ENCODE measurements at places on chromosomes 13 and 19. TPM values are rescaled to one million over a fixed set of nuclear protein-coding genes. Genes with fewer than 3 reads are reported as not detected.
A peak's percentile ranks its signal among the peaks of the same experiment; 100 is the strongest.

The SHISA2 gene
- total RNA-seq, result 9.4 TPM

The METTL21C gene
- total RNA-seq, result 0.19 TPM

The KBTBD6 gene
- 5.6 TPM for total RNA-seq

The KCNK6 gene
- total RNA-seq, result 0.54 TPM

DNA sequence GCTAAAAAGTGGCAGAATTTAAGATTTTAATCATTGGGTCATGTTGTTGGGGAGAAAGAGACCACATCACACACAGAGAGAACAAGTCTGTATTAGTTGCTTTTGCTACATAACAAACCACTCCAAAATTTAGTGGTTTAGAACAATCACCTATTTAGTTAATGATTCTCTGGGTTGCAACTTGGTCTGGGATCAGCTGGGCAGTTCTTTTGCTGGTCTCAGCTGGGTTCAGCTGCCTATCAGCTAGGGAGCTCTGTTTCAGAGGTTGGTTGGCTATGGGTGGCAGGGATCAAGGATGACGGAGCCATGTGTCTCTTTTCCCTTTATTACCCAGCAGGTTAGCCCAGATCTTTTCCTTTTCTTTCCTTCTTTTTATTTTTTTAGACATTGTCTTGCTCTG, 8.9 kb downstream of the PINLYP start:
- H3K4me3 ChIP-seq, result no peak overlapping the region
- H3K4me1 ChIP-seq, result no peaks in the 10 kb centered on the region
- H3K27ac ChIP-seq, result no peak overlapping the region
- H3K27me3 ChIP-seq, result no peaks in the 10 kb centered on the region
- H3K36me3 ChIP-seq, result peaks cover 12% of the 10 kb centered on the region
- no peak for DNase-seq

- H3K27me3 ChIP-seq, result no peaks in the 10 kb centered on the region
- H3K27ac ChIP-seq, result peak overlapping the region; percentile 94
- peaks cover 61% of the 10 kb centered on the region for H3K36me3 ChIP-seq
- H3K4me3 ChIP-seq, result no peak overlapping the region
- peaks cover 29% of the 10 kb centered on the region for H3K4me1 ChIP-seq
Measured at GRCh38 chr19:4519521-4520277, 1.4 kb upstream of the PLIN4 start.

The ZC3H4 gene
- total RNA-seq, result 24.3 TPM

GRCh38 chr13:42970824-42971690, 21.0 kb downstream of the EPSTI1 start:
- no peaks in the 10 kb centered on the region for H3K36me3 ChIP-seq
- DNase-seq, result no peak
- no peak overlapping the region for H3K4me3 ChIP-seq
- no peaks in the 10 kb centered on the region for H3K27me3 ChIP-seq
- H3K4me1 ChIP-seq, result no peaks in the 10 kb centered on the region
- no peak overlapping the region for H3K27ac ChIP-seq

GRCh38 chr19:15439821-15440641, 9.7 kb downstream of the WIZ start:
- no peaks in the 10 kb centered on the region for H3K27me3 ChIP-seq
- H3K27ac ChIP-seq, result no peak overlapping the region
- DNase-seq, result peak; percentile 42
- no peaks in the 10 kb centered on the region for H3K36me3 ChIP-seq

DNA sequence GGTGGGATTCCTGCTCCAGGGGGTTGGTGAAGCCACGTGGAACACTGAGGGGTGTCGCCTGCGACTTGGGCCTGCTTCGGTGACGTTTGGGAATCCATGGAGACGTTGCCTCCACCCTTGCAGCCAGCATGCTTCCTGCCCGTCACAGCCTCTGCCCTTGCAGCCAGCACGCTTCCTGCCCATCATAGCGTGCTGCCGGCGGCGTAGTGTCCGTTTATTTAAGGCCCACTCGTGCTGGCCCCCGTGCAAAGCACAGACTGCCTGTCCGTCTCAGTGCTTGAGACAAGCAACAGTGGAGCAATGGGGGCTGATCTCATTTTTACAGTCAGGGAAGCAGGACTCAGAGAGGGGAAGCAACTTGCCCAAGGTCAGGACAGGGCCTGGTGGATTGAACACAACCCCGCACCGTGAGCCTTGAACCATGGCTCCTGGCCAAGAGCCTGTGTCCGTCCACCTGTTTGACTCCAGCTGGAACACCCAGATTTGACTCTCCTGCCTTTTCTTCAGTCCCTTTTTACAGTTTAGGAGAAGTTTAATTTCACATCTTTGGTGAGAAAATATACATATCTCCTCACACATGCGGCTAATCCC, 149.6 kb downstream of the TEX29 start:
- no peak for DNase-seq
- H3K27ac ChIP-seq, result no peak overlapping the region
- peaks cover 11% of the 10 kb centered on the region for H3K27me3 ChIP-seq
- H3K4me1 ChIP-seq, result no peaks in the 10 kb centered on the region
- no peaks in the 10 kb centered on the region for H3K36me3 ChIP-seq

DNA sequence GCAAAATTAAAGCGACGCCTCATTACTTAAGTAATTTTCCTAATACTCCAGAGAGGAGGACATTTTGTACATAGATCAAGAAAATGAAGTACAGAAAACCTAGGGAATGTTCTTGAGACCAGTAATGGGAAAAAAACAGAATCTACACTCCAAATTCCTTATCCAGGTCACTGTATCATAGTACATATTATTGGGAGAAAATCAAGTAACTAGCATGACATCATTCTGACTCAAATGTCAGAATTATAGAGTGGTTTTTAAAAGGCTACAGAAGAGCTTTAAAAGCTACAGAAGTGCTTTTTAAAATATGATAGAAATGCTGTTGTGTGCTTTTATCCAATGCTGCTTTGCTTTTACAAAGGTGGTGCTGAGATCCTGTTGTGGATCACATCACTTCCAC, 86.3 kb upstream of the SLC15A1 start:
- peaks cover 9% of the 10 kb centered on the region for H3K36me3 ChIP-seq
- H3K27ac ChIP-seq, result no peak overlapping the region
- DNase-seq, result no peak
- no peaks in the 10 kb centered on the region for H3K4me1 ChIP-seq
- no peaks in the 10 kb centered on the region for H3K27me3 ChIP-seq

DNA sequence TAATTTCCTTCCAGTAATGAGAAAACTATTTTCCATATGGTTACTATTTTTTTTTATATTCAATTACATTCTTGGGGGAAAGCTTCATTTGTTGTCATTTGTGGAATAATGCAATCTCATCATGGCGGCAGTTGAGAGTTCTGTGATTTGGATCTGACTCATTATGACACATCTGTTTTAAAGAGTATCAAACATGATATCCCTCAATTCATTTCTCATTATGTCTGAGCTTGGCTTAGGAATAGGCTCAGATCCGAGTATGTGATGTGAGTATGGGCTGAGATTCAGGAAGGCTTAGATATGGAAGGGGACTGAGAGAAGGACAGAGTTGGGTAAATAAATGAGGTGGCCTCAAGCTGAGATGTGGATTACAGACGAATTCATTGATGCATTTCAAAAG, 64.4 kb downstream of the POSTN start:
- H3K4me3 ChIP-seq, result no peak overlapping the region
- no peak for DNase-seq
- no peaks in the 10 kb centered on the region for H3K27me3 ChIP-seq

The MISP gene
- not detected for total RNA-seq

GRCh38 chr13:32783067-32783466, 196.8 kb downstream of the PDS5B start:
- no peak overlapping the region for H3K27ac ChIP-seq
- no peaks in the 10 kb centered on the region for H3K27me3 ChIP-seq
- no peaks in the 10 kb centered on the region for H3K36me3 ChIP-seq

GRCh38 chr19:47142779-47143178, 12.1 kb downstream of the SAE1 start:
- peak overlapping the region; percentile 63 for H3K27ac ChIP-seq
- no peaks in the 10 kb centered on the region for H3K27me3 ChIP-seq
- no peak overlapping the region for H3K4me3 ChIP-seq
- peaks cover 5% of the 10 kb centered on the region for H3K36me3 ChIP-seq
- peaks cover 19% of the 10 kb centered on the region for H3K4me1 ChIP-seq

The PROZ gene
- not detected for total RNA-seq

The FPR1 gene
- total RNA-seq, result 2.7 TPM

The ZNF568 gene
- 6.2 TPM for total RNA-seq

The SIGLEC9 gene
- total RNA-seq, result 0.73 TPM

- no peak for DNase-seq
- no peak overlapping the region for H3K27ac ChIP-seq
- no peaks in the 10 kb centered on the region for H3K27me3 ChIP-seq
- H3K4me1 ChIP-seq, result peaks cover 21% of the 10 kb centered on the region
- H3K4me3 ChIP-seq, result peak overlapping the region; percentile 67
- peaks cover 15% of the 10 kb centered on the region for H3K36me3 ChIP-seq
Measured at GRCh38 chr19:35645680-35646511, 2.2 kb upstream of the COX6B1 start.

The LIN37 gene
- 14.5 TPM for total RNA-seq

- no peaks in the 10 kb centered on the region for H3K27me3 ChIP-seq
- no peaks in the 10 kb centered on the region for H3K36me3 ChIP-seq
- no peak for DNase-seq
Measured at GRCh38 chr13:39881383-39881782, 225.9 kb downstream of the COG6 start.

The KLHL1 gene
- not detected for total RNA-seq

GRCh38 chr19:29499261-29499920, 26.4 kb upstream of the VSTM2B start:
- no peak overlapping the region for H3K27ac ChIP-seq
- no peak overlapping the region for H3K4me3 ChIP-seq
- no peaks in the 10 kb centered on the region for H3K36me3 ChIP-seq
- no peak for DNase-seq

The SLC6A16 gene
- 0.95 TPM for total RNA-seq

The SMIM17 gene
- not detected for total RNA-seq

All from psoas muscle (tissue), 8 donors.